ENCODE measurements at places on chromosomes 2 and 18.

DNA sequence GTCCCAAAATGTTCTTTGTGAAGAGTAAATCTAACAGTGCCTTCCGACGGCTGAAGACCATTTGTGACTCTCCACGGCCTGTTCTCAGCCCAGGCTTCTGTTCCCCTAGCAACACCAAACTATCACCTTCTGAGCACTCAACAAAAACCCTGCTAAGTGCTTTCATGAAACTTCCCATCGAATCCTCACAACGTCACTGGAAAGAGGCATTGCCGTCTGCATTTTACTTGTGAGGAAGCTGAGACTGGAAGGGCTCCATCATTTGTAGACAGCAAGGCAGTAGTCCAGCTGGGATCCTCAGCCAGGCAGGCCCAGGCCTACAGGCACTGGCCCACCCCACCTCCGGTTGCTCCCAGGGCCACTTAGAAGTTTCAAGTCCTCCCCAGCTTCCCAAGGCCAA lies 97.8 kb upstream of the POU3F3 start:
- DNase-seq, result no peak

GRCh38 chr18:27411911-27412310 lies 226.8 kb upstream of the CHST9 start:
- DNase-seq, result no peak

DNA sequence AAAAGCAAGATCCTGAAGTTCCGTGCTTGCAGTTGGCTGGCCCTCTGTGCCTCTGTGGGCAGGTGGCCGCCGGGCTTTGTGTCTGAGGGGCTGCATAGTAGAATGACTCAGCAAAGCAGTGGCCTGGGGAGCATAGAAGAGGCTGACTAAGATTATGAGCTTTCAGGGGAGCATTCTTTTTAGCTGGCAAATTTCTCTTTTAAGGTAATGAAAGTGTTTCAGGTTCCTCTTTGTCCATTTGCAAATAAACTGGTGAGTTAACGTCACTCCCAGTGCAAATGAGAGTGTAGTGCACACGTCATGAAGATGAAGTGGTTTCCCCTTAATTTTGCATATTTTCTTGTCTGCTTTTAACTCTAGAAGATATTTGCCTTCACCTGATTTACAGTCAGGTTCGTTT lies 98.6 kb downstream of the BCL2L11 start:
- no peak for DNase-seq

DNA sequence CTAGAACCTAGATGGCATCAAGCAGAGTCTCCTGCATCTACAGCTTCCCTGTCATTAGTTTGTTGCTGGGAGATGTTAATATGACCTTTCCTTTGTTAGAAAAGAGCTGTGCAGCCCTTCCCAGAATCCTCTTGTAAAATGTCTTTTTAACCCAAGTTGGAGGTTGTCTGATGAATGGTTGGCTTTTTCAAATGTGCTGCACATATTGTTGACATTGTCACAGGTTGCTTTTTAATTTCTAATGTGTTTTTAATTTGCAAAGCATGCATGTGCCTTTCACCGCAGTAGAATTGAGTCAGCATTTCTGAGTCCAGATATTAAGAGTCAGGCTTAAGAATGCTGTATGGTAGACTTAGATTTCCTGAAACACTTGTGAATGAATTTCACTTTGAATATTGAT lies 120.8 kb downstream of the GREB1L start:
- DNase-seq, result no peak

GRCh38 chr2:43130548-43130875 lies 95.9 kb downstream of the ZFP36L2 start:
- DNase-seq, result no peak

GRCh38 chr2:136135921-136136906 lies 18.3 kb upstream of the CXCR4 start:
- no peak for DNase-seq

GRCh38 chr2:128775217-128775913 lies 456.7 kb upstream of the HS6ST1 start:
- DNase-seq, result no peak

DNA sequence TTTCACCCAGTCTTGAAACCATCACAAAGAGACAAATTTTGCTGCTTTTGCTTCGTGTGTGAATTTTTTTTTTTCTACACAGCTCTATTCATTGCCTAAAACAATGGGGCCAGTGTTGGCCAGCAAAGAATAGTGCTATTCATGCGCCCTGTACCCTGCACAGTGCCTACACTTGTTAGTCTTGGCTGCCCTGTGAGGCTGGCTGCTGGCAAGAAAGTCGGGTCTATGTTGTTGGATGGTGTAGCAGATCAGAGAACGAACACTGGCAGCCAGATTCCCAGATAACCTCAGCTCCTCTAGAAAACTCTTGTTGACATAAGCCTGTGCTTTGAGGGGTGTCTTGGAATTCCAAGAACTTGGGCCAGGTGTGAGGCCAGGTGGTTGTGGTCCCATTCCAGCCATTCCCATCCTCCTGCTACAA lies 455.7 kb upstream of the TCF4 start:
- no peak for DNase-seq

DNA sequence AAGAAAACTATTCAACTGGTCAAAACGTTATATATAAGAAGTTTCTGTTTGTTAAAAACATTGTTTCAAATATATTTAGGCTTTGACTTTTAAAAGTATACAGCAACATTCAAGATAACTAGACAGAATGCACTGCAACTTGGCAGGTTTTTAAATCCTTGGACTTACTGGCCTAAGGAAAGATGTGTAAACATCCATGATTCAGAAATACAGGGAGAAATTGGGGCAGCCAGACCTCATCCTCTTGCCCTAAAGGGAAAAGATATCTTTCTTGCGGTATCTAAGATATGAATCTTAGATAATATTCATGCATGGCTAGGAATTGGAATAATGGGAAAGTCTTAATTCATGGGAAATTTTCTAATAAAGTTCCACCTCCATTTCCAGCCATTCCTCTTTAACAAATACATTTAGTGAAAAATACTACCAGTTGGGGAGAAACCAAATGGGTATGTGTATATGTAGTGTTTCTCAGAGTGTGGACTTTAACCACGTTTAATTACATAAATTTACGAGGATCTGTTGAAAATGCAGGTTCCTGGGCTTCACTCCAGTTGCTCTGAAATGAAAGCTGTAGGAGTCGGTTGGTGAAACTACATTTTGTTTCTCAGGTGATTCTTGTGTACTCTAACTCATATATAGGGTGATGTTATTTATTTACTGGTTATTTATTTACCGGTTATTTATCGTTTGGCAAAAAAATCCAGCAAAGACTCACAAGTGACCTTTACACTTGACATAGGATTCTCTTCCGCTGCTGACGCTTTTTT lies 587 bp upstream of the TANK start:
- DNase-seq, result no peak

GRCh38 chr2:32427672-32428610 lies 71.1 kb downstream of the BIRC6 start:
- no peak for DNase-seq

DNA sequence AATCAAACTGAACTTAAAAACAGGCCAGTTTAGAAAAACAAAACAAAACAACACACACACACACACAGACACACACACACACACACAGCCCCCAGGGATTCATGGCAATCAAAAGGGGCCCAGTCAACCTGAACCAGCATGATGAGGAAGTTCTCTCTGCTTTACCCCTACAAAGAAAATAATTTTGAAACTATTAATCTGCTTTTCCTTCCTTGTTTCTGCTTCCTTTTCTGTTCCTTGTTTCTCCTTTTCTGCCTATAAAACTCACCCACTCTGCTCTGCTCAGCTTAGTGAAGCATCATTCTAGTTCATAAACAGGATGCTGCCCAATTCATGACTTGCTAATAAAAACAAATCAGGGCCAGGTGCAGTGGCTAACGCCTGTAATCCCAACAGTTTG lies 203.1 kb downstream of the RAB3GAP1 start:
- no peak for DNase-seq

DNA sequence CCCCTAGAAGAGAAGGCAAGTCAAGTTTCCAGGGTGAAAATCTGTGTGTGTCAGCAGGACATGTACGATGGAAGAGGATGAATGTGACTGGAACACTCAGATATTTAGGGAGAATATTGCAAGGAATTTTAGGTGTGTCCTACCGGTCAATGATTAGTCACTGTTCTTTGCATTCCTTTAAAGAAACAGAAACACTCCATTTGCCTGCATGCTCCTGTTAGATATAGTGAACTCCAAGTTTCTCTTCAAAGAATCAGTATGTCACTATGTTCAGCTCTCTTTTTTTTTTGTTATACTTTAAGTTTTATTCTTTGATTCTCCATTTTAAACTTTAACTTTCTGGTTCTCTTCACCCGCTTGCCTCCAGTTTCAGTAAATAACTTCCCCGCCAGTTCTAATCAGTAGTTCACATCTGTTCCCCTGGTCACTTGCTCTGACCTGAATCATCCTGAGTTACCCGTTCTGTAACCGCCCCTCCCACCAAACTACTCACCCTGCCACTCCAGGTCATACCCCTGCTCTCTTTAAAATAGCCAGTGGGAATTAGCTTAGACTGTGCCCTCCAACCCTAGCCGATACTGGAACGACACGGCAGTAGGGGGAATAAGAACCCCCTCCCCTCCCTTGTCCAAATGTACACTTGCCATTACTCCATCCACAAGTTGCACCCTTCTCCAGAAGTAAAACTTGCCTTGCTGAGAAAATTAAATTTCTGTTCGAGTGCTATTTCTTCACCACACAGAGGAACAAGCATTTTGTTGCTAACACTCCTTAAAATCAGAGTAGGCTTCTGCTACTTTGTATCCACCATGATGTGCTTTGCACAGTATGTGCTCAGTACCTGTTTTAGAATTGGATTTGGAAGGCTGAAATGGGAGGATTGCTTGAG lies 268.4 kb downstream of the METTL4 start:
- no peak for DNase-seq

GRCh38 chr2:53641290-53641689 lies 126.3 kb upstream of the CHAC2 start:
- DNase-seq, result no peak
